CD4-positive, alpha-beta T cell (primary cell): ENCODE measurements at places on chromosomes 16 and 17. TPM values are rescaled to one million over a fixed set of nuclear protein-coding genes. Genes with fewer than 3 reads are reported as not detected.

Gene LGALS9B
- not detected for total RNA-seq

Gene FBRS
- total RNA-seq = 163 TPM

Gene C16orf92
- total RNA-seq = not detected

Gene BAHCC1
- 0.41 TPM for total RNA-seq

Gene DRC3
- total RNA-seq = 0.11 TPM

Gene CDC6
- total RNA-seq = 1.0 TPM

Gene TBC1D3E
- not detected for total RNA-seq

Gene HSPB9
- total RNA-seq = not detected

Gene CTRB2
- not detected for total RNA-seq

Gene WFIKKN1
- total RNA-seq = 0.64 TPM

Gene LRRC37A
- 3.6 TPM for total RNA-seq

Gene RPL27
- total RNA-seq = 1,951 TPM

Gene TMEM106A
- total RNA-seq = 6.3 TPM

Gene KCNJ18
- not detected for total RNA-seq

Gene MYH13
- not detected for total RNA-seq

Gene GPRC5B
- total RNA-seq = 0.75 TPM

Gene PLCD3
- total RNA-seq = 1.8 TPM

Gene TUBB3
- 0.88 TPM for total RNA-seq

Gene SRCIN1
- not detected for total RNA-seq

Gene KRT16
- not detected for total RNA-seq

Gene KCNJ16
- not detected for total RNA-seq

Gene ATP5PD
- 112 TPM for total RNA-seq

Gene FA2H
- total RNA-seq = not detected

Gene ZNF385C
- not detected for total RNA-seq

Gene GAST
- total RNA-seq = not detected

Gene KRTAP4-3
- not detected for total RNA-seq

Gene MEOX1
- 0.41 TPM for total RNA-seq

Gene ATP2A3
- 197 TPM for total RNA-seq

Gene KRTAP2-3
- total RNA-seq = not detected

Gene KRTAP4-6
- not detected for total RNA-seq

Gene ARSG
- 13.8 TPM for total RNA-seq

Gene LPO
- not detected for total RNA-seq

Gene SMPD3
- 0.89 TPM for total RNA-seq

Gene CCL8
- total RNA-seq = not detected

Gene PNMT
- total RNA-seq = 0.47 TPM

Gene SLC5A11
- 0.11 TPM for total RNA-seq

Gene SSTR5
- not detected for total RNA-seq

Gene SDR42E1
- total RNA-seq = 7.6 TPM

Gene PRAC2
- total RNA-seq = not detected

Gene ABCC6
- not detected for total RNA-seq

Gene ADPRM
- 35.0 TPM for total RNA-seq

Gene OR3A3
- total RNA-seq = not detected

Gene MYH8
- not detected for total RNA-seq

Gene TNFRSF17
- total RNA-seq = not detected

Gene PLD2
- total RNA-seq = 10.7 TPM

Gene MYH1
- not detected for total RNA-seq

Gene B3GNT9
- 2.0 TPM for total RNA-seq

Gene PRDM7
- total RNA-seq = not detected

Gene HOXB7
- not detected for total RNA-seq

Gene MYL4
- not detected for total RNA-seq

Gene CD79B
- 5.5 TPM for total RNA-seq

Gene C16orf96
- 0.42 TPM for total RNA-seq

Gene ARL4D
- total RNA-seq = 2.4 TPM

Gene VMO1
- not detected for total RNA-seq

Gene TP53TG3
- not detected for total RNA-seq

Gene ITPRIPL2
- total RNA-seq = 0.36 TPM

Gene CDH1
- total RNA-seq = 0.31 TPM

Gene CCL1
- not detected for total RNA-seq

Gene HOXB9
- total RNA-seq = not detected
